ENCODE measurements at places on chromosomes 13 and 19. TPM values are rescaled to one million over a fixed set of nuclear protein-coding genes. Genes with fewer than 3 reads are reported as not detected.

Gene ACP7
- total RNA-seq, result 0.15 TPM

Gene PSG1
- 0.39 TPM for total RNA-seq

Gene B3GNT3
- total RNA-seq, result 4.2 TPM

Gene GRIN2D
- total RNA-seq, result 9.5 TPM

Gene ZNF729
- not detected for total RNA-seq

Gene ERFL
- total RNA-seq, result 0.21 TPM

Gene C1QTNF9B
- not detected for total RNA-seq

Gene TCF3
- total RNA-seq, result 69.4 TPM

Gene SERTM1
- not detected for total RNA-seq

Gene ELANE
- total RNA-seq, result not detected

Gene ZNF780B
- total RNA-seq, result 7.6 TPM

Gene KLK3
- total RNA-seq, result not detected

Gene SIGLEC12
- not detected for total RNA-seq

Gene FUT2
- total RNA-seq, result not detected

Gene ALKBH7
- total RNA-seq, result 38.7 TPM

Gene RELB
- total RNA-seq, result 50.7 TPM

Gene SLC25A41
- total RNA-seq, result not detected

Gene DNAAF3
- total RNA-seq, result 7.2 TPM

Gene KANK3
- total RNA-seq, result 3.5 TPM

Gene ZNF154
- total RNA-seq, result not detected

Gene APC2
- total RNA-seq, result 2.0 TPM

Gene ERICH4
- not detected for total RNA-seq

Gene TUBA3C
- total RNA-seq, result not detected

Gene ZNF576
- total RNA-seq, result 14.5 TPM

Gene GGN
- total RNA-seq, result 0.36 TPM

Gene GPR183
- total RNA-seq, result not detected

Gene ZNF284
- total RNA-seq, result 0.41 TPM

Gene CEACAM20
- total RNA-seq, result not detected

Gene RFPL4AL1
- not detected for total RNA-seq

Gene IGFL1
- 1.3 TPM for total RNA-seq

Gene NEK5
- not detected for total RNA-seq

Gene METTL21C
- not detected for total RNA-seq

Gene KCNRG
- 0.42 TPM for total RNA-seq

Gene NKPD1
- total RNA-seq, result 0.06 TPM

Gene CYP2S1
- total RNA-seq, result 26.4 TPM

Gene GAPDHS
- total RNA-seq, result not detected

Gene KMT2B
- 58.9 TPM for total RNA-seq

Gene TTC9B
- total RNA-seq, result 0.79 TPM

Gene PRTN3
- 0.28 TPM for total RNA-seq

Gene C19orf18
- not detected for total RNA-seq

Gene CERS4
- 4.0 TPM for total RNA-seq

Gene FOSB
- 15.8 TPM for total RNA-seq

Gene OR10H1
- total RNA-seq, result not detected

Gene PROZ
- not detected for total RNA-seq

Data from A549 treated with CpdA at 1 μM for 4 hours (cell line).